ENCODE measurements at places on chromosomes 1 and 21.

GRCh38 chr1:90502194-90502593, 214.9 kb downstream of the BARHL2 start:
- no peak for DNase-seq

DNA sequence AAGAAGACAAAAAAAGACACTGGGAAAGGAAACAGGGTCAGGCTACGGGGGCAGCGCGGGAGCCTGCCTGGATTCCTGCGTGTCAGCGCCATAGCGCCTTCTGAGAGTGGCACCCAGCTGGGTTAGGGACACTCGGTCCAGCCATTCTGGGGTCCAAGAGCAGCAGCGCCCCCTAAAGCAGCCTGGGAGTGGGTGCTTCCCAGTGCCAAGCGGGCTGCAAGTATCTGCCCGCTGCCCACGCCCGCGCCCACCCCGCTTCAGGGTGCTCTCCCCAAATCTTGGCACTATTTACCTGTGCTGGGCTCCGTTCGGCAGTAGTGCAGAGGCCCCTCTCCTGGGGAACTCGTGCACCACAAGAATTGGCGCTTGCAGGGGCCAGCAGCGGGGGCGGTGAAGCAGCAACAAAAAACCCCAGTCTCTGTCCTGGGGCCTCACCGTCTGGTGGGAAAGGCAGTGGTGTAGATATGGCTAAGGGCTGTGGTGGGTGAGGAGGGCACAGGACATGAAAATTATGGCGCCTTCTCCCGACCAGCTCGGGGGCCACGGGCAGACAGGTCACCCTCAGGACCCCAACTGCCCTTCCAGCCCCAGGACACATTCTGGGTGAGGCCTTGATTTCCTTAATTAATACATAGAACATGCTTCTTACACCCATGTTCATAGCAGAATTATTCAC, 24.1 kb upstream of the LBR start:
- DNase-seq: no peak

GRCh38 chr1:81654147-81654546, 146.6 kb upstream of the ADGRL2 start:
- no peak for DNase-seq

DNA sequence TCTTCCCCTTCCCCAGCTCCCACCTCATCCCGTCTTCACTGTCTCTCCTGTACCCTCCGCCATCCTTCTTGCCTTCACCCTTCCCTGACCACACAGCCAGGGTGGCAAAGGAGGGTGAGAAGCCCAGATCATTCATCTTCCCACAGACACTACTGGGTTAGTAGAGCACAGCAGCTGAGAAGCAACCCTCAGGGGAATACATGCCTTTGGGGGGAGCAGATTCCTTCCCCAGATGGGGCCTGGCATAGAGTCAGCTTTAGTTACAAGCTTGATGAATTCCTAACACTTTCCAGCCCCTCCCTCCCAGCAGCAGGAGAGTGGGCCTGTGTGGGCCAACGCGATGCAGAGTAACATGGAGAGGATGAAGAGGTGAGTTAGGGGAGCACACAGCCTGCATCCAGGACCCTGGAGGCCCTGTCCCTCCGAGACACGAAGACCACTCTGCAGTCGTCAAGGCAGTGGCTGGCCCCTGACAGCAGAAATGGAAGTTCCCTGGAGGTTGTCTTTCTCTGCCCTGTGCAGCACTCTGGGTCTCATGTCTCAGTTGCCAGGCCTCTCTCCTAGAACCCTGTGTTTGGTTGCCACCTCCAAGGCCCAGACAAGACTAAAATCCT, 8.8 kb upstream of the BTG2 start:
- no peak for DNase-seq

DNA sequence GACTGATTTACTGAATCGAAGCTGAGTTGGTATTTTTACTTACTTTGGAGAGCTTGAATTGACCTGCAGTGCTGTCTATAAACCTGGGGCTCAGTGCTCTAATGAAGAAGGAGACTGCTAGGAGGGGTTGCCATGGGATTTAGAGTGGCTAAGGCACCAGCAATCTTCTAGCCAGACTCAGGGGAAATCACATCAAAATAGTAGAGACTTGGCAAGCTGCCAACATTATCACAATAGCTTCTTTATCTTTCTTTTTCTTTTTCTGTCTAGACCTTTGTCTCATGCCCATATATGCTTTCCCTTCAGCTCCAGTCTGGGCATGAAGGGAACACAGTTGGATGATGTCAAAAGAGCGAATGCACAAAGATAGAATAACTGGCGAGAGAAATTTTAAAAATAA, 301.1 kb upstream of the DPYD start:
- DNase-seq: no peak

- no peak for DNase-seq
These were observed 106.8 kb upstream of the DPT start for GRCh38 chr1:168835791-168836190.

DNA sequence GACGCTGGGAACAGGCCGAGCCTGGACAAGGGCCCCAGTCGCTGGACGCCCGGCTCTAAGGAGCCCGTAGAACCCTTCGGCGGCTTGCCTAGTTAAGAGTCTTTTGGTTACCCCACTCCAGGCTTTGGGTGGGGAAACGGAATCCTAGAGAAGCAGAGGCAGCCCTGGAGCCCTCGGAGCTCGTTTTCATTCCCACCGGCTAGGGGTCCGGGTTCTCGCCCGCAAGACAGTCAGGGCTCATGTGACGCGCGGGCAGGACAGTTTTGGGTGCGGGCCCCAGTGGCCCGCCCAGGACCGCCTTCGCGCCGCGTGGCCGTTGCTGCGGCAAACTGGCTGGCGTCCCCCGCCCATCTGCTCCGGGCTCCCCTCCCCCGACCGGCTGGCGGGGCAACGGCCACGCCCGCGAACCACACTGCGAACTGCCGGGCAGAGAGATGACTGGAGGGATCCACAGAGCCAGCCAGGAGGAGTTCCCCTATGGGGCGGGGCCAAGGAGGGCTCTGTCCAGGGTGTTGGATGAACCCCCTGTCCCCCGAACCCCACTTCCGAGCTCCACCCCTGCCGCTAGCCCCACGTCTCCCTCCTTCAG, 829 bp upstream of the HES2 start:
- DNase-seq: no peak

- no peak for DNase-seq
These were observed 236.6 kb downstream of the NPHP4 start for GRCh38 chr1:5755552-5756125.

DNA sequence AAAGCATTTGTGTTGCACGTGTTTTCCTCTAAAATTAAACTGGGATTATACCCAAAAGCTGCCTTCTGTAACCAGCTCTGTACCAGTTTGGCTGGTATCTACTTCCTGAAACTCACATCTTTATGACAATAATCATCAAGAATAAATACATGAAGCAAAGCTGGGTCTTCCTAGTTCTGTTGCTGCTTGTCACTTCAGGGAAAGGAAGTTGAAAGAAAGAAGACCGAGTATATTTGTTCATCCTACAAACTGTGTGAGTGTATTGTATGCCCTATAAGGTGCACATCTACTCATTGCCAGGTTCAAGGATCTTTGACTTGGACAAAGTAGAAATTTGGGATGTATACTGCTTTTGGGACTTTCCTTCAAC, 29.1 kb upstream of the IFNGR2 start:
- DNase-seq: no peak

- DNase-seq: no peak
These were observed 274.0 kb upstream of the NR5A2 start for GRCh38 chr1:199753513-199753912.

DNA sequence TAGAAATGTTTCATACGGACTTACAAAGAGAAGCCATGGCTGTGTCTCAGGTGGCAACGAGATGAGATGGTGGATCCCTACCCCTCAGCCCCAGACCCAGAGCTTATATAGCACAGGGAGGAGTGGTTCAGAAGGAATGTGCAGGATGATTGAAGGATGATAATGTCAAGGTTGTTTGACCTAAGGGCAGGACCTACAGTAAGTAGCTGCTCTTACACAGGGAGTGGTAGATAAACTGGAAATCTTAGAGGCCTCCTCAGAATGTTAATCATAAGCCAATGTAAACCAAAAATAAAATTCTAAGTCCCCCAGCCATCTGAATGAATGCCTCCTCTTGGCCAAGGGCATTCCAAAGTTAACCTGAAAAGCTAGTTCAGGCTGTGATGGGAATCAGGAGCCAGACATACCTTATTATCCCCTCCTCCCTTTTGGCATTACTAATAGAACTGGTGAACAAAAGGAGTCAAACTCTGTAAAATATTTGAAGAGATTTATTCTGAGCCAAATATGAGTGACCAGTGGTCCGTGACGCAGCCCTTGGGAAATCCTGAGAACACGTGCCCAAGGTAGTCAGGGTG, 45.8 kb upstream of the PDE9A start:
- DNase-seq: no peak

DNA sequence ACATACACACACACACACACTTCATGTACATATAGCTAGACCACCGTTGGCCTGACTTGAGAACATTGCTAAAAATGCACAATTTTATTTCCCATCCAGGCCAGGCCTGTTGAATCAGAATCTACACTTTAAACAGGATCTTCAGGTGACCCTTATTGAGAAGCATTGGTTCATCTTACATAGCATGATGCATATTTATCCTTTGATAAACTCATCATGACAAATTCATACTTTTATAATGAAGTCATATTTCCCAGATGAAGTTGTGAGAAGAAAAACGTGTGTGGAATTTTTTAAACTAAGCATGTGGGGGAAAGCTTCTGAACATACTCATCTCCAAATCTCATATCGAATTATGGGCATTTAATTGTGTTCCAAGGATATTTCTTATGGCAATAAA, 877.7 kb downstream of the MRPL39 start:
- DNase-seq: no peak

DNA sequence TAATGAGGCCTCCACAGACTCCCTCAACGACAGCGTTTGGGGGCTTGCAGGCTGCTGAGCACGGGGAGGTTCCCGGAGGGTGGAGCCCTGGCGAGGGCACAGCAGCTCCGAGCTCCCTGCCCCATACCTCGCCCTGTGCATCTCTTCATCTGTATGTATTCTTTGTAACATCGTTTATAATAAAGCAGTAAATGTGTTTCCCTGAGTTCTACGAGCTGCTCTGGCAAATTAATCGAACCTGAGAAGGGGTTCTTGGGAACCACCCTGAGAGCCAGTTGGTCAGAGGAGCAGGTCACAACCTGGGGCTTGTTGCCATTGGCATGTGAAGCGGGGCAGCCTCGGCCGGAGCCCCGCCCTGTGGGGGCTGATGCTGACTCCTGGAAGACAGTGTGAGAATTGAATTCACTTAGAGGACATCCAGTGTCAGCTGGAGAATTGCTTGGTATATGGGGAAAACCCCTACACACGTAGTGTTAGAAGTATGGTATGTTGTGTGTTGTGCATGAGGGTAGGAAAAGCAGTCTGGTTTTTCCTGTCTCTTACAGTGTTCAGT, 11.5 kb downstream of the SLC37A1 start:
- no peak for DNase-seq

GRCh38 chr1:36523230-36523495, 40.5 kb upstream of the CSF3R start:
- DNase-seq: no peak

DNA sequence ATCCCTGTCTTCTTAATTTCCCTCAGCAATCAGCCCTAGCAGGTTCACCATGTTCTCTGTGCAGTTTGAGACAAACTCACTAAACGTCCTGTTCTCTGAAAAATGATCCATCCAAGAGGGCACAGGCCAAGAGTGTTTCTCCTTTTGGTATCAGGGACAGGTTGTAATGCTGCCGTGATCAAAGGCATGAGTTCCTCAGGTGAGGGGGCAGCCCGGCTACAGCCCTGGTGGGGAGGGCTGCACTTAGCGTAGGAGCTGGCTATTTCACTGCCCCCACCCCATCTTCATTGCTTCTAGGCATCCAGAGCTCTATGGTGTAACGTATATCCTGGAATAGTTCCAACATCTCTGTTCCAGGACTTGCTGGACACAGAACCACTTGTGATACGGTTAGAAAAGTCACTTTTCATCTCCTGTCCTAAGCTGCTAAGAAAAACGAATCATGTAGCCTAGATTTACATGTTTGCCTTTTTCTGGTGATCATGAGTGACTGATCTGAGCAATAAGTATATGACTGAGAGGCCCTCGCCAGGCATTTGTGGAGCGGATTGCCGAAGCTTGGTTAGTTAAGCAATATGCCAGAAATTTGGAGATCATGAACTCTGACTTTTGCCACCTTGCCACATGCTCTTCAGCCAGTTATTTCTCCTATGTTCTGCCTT, 41.1 kb upstream of the SRP9 start:
- no peak for DNase-seq

DNA sequence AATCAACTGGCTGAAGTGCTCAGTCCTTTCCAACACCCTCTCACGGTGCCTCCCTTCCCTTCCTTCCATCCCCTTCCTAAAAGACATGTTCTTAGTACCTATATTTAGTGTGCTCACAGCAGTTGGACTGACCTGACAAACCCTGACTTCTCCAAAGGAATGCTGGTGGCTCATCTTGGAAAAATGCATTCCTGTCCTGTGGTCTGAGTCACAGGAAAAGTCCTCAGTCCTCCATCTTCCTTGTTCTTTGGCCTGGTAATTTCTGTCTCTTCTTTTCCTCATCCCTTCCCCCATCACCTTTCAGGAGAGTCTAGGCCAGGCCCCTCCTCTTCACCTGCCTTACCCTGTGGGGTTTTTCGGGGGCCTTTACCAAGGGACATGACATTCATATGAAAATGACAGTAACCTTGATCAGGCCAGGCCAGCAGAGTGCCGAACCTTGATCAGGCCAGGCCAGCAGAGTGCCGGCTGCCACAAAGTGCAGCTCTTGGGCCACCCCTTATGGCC, 7.2 kb downstream of the ATP1B1 start:
- no peak for DNase-seq

GRCh38 chr1:235725434-235725833, 75.8 kb upstream of the GNG4 start:
- DNase-seq: no peak

- no peak for DNase-seq
These were observed 18.2 kb downstream of the CAP1 start for GRCh38 chr1:40058453-40059337.

DNA sequence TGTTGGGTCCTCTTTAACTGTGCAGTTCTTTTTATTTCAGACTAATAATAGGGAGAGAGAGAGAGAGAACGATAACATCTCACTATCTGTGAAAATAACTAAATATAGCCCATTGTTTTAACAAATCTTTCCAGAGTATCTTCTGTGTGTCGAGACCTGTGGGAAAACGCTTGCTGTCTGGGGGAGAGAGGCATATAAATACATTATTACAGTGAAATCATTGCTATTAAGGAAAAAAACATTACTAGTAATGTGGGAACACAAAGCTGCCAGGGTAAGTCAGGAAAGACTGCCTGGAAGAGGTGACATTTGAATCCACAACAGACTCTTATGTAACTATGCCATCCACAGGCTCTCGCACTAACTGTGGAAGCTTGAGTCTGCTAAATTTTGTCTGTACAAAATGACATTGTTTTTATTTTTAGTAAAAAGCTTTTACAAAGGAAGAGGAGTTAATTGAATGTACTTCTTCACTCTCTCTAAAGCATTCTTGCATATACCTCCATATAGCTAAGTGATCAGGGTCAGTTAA, 59.8 kb upstream of the PGD start:
- DNase-seq: no peak
